ENCODE measurements at places on chromosomes 2 and 18.

- DNase-seq, result no peak
These were observed 258.3 kb upstream of the SOX11 start for GRCh38 chr2:5433855-5434254.

DNA sequence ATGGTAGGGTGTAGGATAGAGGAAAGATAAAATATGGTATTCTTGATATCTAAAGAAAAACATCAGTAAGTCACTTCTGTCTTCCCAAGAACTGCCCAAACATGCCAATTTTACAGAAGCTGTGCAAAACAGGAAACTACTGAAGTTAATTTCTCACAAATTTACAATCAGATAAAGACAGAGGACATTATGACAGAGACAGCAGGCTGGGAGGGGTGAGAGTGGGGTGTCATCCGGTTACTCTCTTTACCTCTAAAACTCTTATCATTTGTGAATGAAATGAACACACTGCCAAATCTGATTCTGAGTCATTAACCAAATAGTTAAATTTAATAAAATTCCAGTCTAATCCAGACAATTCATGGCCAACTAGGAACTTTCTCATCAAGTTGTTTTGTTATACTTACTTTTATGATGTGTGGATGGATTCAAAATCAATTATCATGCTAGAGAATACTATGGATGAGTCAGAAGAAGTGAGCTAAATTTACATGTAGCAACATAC lies 323.2 kb upstream of the MEX3C start:
- DNase-seq, result no peak

DNA sequence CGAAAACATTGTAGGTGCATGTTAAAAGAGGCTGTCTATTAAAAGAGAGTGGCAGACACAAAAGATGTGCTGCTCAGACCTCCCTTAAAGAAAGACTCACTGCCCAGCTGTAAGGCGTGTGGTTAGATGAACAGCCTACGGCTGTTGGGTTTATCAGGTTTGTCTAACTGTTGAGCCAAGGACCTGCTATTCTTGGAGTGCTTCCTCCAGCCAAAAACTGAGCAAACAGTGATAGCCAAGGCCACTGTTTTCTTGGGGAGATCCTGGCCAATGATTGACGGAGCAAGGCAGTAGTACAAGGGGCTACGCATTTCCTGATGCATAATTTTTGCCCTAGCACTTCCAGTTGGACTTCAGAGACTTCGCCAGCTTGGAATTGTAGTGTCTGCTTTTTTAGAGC lies 1.4 kb upstream of the RAB3GAP1 start:
- DNase-seq, result no peak

GRCh38 chr2:102337481-102338386 lies 17.9 kb upstream of the IL18R1 start:
- no peak for DNase-seq

- no peak for DNase-seq
These were observed 87.9 kb downstream of the ZEB2 start for GRCh38 chr2:144431998-144432397.

GRCh38 chr2:217468042-217468830 lies 534.6 kb downstream of the TNS1 start:
- no peak for DNase-seq

DNA sequence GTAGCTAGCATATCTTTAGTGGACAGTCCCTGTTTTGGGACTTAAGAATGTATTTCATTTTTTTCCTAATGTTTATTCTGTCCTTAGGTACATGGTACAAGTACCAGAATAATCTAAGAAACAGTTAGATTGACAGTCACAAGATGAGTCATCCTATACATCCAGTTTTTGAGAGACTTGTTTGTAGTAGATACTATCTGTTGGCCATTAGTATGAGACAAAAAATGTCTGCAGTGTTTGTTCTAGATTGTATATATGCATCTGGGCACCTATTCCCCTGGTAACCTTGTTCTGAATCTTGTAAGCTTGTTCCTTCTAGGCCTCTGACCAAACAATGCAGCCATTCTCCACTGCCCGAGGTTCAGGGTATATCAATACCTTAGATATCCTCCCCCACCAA lies 1343.5 kb downstream of the SUCLG1 start:
- no peak for DNase-seq

- peak; percentile 36 for DNase-seq
These were observed 95.0 kb downstream of the DGKD start for GRCh38 chr2:233449081-233449901.

- no peak for DNase-seq
These were observed 71.1 kb downstream of the EXOC6B start for GRCh38 chr2:72754628-72755320.

GRCh38 chr2:37561615-37562569 lies 109.5 kb downstream of the CDC42EP3 start:
- DNase-seq, result no peak

DNA sequence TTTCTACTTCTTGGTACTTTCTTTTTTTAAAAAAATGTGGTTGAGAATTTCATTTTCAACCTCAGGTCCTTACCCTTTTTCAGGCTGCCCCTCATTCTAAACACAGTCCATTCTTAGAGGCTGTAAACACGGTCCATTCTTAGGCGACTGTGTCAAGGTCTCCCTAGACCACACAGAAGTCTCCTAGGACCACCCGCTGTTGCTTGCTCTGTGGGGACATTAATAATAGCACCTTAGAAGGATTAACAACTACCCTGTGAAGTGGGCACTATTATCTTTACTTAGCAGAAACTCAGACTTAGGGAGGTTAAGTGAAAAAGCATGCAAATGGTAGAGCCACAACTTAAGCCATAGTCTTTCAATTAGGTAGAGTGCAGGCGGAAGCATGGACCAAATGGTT lies 91.7 kb downstream of the RBMS1 start:
- no peak for DNase-seq

GRCh38 chr18:74395648-74396154 lies 61.4 kb downstream of the DIPK1C start:
- DNase-seq, result no peak

GRCh38 chr2:17538844-17539554 lies 1.5 kb upstream of the VSNL1 start:
- DNase-seq, result no peak

DNA sequence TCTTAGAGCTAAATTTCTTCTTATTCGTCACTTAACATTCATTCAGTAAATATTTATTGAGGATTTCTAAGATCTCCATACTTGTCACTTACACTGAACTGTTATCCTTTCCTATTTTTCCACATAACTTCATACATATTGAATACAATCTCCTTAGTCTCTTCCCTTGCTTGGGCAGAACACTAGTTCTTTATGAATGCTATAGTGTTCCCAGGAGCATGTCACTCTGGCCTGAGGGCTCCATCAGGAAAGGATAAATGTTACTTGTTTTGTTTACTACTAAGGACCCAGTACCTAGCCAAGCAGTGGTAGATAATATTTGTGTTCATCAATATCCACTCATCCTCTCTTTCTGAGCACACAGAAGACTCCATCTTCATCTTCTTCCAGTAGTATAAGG lies 544.7 kb downstream of the ZEB2 start:
- no peak for DNase-seq
